HFFc6 (cell line): ENCODE measurements at places on chromosomes 4 and X.

GRCh38 chrX:50068893-50069292 lies 131.9 kb downstream of the AKAP4 start:
- DNase-seq = no peak

DNA sequence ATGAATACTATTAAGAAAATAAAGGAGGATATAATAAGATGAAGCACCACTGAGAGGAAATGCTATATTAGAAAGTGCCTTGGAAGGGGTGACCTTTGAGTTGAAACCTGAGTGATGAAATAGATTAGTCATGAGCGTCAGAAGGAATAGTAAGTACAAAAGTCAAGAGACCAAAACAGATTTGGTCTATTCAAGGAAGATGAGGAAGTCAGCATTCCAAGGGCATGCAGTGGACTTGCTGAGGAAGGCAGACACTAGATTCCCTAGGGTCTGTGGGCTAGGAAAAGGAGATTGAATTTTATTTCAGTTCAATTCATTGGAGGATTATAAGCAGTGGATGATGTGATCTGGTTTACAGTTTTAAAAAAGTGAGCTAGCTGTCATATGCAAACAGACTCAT lies 73.0 kb upstream of the WDFY3 start:
- DNase-seq = no peak

DNA sequence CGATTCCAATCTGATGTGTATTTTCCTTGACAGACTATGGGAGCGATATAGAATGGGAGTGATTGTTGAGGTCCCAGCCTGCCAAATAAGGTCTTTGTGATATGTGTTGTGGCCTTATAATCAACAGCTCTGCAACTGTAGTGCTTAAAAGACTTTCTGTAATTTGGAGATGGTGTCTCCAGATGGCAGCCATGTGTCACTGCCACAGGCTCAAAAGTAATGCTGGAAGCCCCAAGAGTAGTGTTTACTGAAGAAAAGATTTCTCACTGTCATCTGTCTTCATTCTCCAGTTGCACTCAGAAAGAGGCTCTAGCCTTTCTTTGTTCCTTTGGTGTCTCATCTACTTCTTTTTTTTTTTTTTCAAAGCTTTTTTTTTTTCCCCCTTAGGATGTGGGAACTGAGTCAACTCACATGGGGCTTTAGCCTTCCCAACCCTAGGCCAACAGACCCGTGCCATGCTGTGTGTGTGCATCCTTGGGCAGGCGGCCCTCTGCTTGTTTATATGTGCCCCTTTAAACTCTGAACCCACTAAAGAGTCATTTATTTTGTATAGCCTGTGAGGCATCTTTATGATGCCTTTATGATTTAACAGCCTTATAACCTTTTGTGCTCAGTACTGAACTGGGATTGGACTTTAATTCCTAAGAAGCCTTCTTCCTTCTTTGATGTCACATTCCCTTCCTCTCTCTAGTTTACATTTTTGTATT lies 15.6 kb downstream of the SRPX2 start:
- no peak for DNase-seq

GRCh38 chr4:114754616-114755015 lies 156.0 kb downstream of the UGT8 start:
- DNase-seq = no peak

- no peak for DNase-seq
These were observed 216.4 kb upstream of the RASGEF1B start for GRCh38 chr4:81688085-81688484.

GRCh38 chr4:26772096-26772873 lies 88.4 kb upstream of the STIM2 start:
- no peak for DNase-seq

DNA sequence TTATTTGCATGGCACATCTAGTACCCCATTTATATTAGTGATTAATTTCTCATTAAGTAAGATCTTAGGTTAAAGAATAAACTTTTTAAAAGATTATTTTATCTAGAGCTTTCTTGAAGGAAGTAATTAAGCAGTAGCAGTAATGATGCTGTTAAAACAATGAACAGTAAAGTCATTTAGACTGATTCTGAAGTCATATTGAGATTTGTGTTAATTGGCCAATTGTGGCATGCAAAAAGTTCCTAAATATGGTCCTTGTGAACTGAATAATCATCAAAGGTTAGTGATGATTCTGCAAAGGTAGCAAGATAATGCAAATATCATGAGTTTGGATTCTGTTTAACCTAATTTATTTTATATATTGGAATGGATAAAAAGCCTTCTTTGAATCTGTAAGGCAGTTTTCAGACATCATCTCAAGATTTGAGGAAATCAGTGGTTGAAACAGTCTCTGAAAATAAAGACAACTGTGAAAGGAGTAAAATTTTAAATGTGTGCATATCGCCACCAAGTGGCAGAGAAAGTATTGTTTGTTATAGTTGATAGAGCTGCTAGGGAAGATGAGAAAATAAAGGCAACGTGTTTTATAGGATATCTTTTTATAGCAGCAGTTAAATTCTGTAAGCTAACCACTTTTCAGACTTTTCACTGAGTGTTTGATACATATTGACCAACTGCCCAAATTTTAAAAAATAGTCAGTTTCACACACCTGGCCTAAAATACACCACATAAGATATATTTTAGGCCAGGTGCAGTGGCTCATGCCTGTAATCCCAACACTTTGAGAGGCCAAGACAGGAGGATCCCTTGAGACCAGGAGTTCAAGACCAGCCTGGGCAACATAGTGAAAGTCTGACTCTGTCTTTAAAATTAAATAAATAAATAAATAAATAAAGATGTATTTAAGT lies 79.6 kb downstream of the CCKAR start:
- DNase-seq = peak; percentile 74

GRCh38 chrX:42740456-42740855 lies 37.5 kb downstream of the PPP1R2C start:
- DNase-seq = no peak

DNA sequence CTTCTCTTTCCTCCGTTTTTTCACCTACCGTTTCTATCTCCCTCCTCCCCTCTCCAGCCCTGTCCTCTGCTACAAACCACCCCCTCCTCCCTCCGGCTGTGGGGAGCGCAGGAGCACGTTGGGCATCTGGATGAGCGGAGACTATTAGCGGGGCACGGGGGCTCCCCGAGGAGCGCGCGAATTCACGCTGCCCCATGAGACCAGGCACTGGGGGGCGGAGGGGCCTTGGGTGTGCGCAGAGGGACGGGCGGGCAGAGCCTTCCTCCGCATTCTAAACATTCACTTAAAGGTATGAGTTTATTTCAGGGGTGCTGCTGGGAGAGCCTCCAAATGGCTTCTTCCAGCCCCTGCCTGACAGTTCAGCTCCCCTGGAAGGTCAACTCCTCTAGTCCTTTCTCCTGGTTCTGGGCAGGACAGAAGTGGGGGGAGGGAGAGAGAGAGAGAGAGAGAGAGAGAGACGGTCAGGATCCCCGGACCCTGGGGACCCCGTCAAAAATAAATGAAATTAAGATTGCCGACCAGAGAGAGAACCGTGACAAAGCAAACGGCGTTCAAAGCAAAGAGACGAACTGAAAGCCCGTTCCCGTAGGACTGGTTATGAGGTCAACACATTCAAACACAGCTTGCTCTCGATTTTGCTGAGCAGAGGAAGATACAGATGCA lies 5.0 kb downstream of the SHOX start:
- peak; percentile 62 for DNase-seq

DNA sequence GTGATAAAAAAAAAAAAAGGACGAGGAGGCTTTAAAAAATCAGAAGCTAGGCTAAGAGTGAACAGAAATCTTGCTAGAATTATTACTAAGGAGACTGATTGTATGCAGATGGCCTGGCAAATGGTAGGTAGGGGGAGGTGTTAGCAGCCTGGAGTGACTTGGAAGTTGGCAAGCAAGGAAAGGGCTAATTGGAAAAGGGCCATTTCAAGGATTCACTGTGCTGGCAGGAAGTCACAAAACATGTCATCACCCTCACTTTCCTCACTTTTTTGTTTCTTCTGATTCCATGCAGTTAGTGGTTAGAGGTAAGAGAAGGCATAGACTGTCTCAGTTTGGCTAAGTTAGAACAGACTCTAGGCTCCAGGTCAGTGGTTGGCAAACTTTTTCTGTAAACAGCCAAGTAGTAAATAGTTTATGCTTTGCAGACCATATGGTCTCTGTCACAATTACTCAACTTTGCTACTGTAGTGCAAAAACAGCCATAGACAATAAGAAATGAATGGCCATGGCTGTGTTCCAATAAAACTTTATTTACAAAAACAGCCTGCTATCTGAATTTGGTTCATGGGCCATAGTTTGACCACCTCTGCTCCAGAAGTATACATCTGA lies 646.5 kb upstream of the ACTRT1 start:
- no peak for DNase-seq
